Fibroblast of skin of abdomen (primary cell): ENCODE measurements at places on chromosomes 6 and 20.
A peak's percentile ranks its signal among the peaks of the same experiment; 100 is the strongest.

DNA sequence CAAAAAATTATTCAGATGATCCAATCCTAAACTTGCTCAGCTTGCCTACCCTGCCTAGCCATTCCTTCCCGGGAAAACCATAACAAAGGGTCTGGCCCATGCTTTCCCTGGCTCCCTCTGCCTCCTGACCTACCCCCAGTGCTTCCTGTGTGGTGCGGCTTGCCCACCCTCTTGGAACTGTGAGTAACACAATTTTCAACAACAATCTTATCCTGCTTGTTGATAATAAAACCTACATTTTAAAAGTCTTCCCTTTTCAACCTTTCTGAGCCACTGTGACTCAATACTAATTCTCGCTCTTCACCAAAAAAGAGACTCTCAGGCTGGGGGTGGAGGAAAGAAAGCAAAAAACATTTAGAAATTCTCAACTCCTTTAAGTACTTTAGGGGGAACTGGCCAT is 18.0 kb downstream of the EXOC2 start:
- DNase-seq, result no peak

DNA sequence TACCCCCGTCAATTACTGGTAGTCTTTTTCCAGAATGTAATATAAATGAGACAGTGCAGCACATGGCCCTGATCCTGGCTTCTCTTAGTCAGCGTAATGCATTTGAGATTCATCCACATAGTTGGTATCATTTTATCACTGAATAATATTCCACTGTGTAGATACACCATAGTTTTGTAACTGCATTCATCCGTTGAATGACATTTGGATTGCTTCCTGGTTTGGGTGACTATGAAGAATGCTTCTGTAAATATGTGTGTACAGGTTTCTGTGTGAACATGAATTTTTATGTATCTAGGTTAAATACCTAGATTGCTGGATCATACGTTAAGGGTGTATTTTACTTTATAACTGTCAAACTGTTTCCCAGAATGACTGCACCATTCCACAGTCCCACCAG is 62.6 kb upstream of the STMND1 start:
- DNase-seq, result peak; percentile 13

GRCh38 chr20:12086359-12086758 is 168.7 kb downstream of the BTBD3 start:
- peak; percentile 47 for DNase-seq

DNA sequence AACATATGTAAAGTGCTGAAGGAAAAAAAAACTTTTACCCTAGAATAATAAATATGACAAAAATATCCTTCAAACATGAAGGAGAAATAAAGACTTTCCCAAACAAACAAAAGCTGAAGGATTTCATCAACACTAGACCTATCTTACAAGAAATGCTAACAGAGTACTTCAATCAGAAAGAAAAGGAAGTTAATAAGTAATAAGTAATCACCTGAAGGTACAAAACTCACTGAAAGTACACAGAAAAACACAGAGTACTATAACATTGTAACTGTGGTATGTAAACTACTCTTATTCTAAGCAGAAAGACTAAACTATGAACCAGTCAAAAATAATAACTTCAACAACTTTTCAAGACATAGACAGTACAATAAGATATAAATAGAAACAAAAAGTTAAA is 61.4 kb upstream of the MTRF1L start:
- no peak for DNase-seq

GRCh38 chr6:35719830-35720733 is 16.8 kb upstream of the ARMC12 start:
- peak; percentile 48 for DNase-seq

DNA sequence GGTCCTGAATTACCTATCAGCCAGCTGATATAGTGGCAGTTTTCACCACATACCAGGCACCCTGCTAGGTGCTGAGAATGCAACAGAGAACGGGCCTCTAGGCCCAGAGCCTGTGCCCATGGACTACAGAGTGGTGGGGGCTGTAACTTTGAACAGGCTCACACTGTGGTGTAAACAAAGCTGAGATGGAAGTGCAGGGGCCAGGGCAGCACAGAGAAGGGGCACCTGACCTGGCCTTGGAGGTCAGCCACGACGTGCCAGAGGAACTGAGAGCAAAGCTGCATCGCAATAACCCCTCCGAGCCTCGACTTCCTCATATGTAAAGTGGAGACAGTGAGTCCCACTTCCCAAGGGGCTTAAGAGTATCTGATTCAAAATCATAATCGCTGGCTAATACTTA is 105.8 kb downstream of the MAFB start:
- DNase-seq, result no peak

DNA sequence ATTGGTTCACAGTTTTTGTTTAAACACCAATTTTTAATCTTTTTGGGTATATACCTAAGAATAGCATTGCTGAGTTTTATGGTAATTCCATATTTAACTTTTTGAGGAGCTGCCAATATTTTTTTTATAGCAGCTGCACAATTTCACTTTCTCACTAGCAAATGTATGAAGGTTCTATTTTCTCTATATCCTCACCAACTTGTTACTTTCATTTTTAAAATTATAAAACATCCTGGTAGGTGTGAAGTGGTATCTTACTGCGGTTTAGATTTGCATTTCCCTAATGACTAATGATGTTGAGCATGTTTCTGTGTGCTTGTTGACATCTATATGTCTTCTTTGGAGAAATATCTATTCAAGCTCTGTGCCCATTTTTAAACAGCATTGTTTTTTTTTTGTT is 452.1 kb downstream of the GRIK2 start:
- no peak for DNase-seq

- peak; percentile 37 for DNase-seq
Observed at GRCh38 chr6:53310771-53311585, 37.8 kb downstream of the ELOVL5 start.

- no peak for DNase-seq
Observed at GRCh38 chr20:47444584-47444983, 57.1 kb upstream of the NCOA3 start.

DNA sequence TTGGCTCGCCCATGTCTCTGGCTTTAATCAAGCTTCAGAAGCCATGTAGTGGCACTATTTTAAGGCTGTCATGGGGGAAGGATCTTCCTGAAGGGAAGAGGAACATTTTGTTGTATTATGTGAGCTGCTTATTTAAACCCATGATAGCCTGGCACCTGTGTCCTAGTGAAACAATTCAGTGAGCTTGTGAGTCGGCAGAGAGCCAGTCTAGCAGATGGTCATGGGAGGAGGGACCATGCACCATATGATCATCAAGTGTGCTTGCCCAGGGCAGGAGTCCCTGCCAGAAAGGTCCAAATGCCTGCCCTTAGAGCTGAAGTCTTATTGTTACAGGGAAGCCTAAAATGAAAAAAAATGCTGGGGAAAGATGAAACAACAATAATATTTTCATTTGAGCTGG is 132.9 kb downstream of the PRDM13 start:
- DNase-seq, result no peak

GRCh38 chr20:8127553-8128255 is 4.4 kb upstream of the PLCB1 start:
- peak; percentile 46 for DNase-seq

DNA sequence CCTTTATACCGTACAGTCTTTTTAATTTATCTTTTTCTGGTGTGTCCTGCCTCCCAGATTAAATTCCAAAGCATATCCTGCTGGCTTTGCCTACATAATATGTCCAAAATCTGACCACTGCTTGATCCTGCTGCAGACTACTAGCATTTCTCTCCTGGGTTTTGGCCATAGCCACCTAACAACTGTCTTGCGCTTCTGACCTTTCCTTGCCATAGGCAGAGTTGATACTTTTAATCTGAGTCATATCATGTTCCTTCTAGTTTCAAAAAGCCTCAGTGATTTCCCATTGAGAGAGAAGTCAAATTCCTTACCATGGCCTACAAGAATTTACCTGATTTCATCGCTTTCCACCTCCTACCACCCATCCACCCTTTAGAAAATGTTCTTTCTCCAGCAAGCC is 104.8 kb downstream of the BCKDHB start:
- peak; percentile 11 for DNase-seq

- no peak for DNase-seq
Observed at GRCh38 chr6:36075656-36076055, 48.0 kb downstream of the MAPK14 start.

- DNase-seq, result no peak
Observed at GRCh38 chr6:3326184-3326971, 67.6 kb downstream of the PSMG4 start.

GRCh38 chr6:7976485-7977056 is 66.0 kb upstream of the TXNDC5 start:
- no peak for DNase-seq
